ENCODE measurements at places on chromosomes 3 and 15.
A peak's percentile ranks its signal among the peaks of the same experiment; 100 is the strongest.

DNA sequence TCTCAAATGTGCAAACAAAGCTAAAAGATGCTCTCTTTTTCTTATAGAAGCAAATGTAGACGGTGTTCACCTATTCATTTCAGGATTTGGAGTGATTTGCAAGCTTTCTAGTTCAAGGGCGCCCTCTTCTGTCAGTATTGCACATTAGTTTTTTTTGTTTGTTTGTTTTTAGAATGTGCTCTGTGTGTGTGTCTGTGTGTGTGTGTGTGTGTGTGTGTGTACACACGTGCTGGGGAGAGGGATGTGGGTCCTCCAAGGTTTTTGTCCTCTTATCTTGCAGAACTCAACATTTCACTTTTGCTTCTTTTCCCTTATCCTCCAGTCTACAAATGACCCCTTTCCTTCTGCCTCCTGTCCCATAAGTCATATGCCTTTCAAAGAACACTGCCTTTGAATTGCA is 23.5 kb downstream of the DNAH1 start:
- DNase-seq: peak; percentile 74

GRCh38 chr3:45760878-45761711 is 35.2 kb downstream of the SLC6A20 start:
- DNase-seq: peak; percentile 49

GRCh38 chr3:152505926-152506325 is 237.2 kb downstream of the MBNL1 start:
- no peak for DNase-seq

DNA sequence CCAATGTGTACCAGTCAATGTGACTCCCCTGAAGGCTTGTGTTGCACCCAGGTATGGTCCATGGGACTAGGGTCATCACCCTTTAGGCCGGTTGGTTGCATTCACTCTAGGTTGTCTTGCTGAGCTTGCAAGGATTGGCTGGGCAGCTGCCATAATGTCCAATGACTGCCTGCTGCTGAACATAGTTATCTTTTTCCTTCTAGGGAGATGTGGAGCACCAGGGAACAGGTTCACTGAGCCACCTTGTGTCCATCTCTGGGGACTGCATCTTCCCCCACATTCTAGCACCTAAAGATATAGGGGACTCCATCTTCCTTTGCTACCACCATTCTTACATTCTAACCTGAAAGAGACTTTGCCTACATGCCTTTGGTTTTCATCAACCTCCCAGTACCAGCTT is 580.4 kb upstream of the TBL1XR1 start:
- peak; percentile 72 for DNase-seq

GRCh38 chr3:14434498-14435151 is 32.2 kb downstream of the SLC6A6 start:
- DNase-seq: no peak

- DNase-seq: no peak
Measured at GRCh38 chr3:187720337-187720670, 17.9 kb upstream of the RTP2 start.

GRCh38 chr3:74268753-74269152 is 345.7 kb downstream of the CNTN3 start:
- no peak for DNase-seq

- DNase-seq: no peak
Measured at GRCh38 chr3:127449486-127450212, 140.9 kb downstream of the TPRA1 start.

- DNase-seq: no peak
Measured at GRCh38 chr3:123327956-123328850, 120.7 kb downstream of the ADCY5 start.

- no peak for DNase-seq
Measured at GRCh38 chr3:171260899-171261298, 199.3 kb downstream of the TNIK start.

GRCh38 chr3:68467465-68467864 is 464.9 kb downstream of the TAFA4 start:
- DNase-seq: no peak

DNA sequence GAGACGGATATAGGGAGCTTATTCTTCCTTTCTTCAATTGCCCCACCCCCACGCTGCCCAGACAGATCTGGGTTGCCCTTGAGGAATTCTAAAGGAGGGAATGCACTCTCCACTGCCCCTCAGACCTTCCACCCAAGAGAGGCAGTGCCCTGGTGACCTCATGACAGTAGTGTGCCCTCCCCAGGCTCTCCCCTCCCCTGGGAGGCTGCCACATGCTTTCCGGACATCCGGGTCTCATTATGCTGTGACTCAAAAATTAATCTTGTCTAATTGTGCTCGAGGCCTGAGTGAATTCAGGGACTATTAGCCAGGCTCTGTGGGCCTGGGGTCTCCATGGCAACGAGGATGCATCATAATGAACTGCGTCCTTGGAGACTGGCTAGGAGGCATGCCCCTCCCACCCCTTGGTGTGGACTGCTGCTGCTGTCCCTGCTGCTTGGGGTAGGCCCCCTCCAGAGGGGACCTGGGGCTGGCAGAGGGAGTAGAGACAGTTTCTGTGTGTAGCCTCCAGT is 20.8 kb downstream of the CORO2B start:
- DNase-seq: no peak

DNA sequence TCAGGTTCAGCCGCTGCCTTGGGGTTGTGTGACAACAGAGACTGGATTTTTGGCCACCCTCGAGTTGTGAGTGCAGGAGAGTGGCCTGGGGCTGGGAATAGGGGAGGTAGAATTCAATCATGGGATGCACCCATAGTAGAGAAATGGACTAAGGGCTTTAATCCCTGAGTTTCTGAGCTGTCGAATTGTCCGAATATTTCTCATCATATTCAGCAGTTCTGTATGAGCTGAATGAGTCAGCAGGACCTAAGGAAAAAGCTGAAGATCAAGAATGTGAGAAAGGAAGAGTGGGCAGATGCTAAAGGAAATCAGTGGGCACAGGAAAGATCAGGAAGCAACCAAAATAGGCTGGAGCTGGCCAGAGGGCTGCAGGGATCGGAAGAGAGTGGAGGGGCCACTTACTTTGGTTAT is 44.4 kb upstream of the SACM1L start:
- DNase-seq: no peak

- no peak for DNase-seq
Measured at GRCh38 chr3:80190051-80190450, 422.3 kb upstream of the ROBO1 start.

- DNase-seq: no peak
Measured at GRCh38 chr3:106018102-106018501, 149.3 kb upstream of the CBLB start.

- no peak for DNase-seq
Measured at GRCh38 chr3:24133942-24134341, 188.9 kb downstream of the NR1D2 start.

GRCh38 chr15:37109872-37110572 is 9.7 kb upstream of the MEIS2 start:
- DNase-seq: no peak

- DNase-seq: no peak
Measured at GRCh38 chr3:194640829-194641228, 7.6 kb upstream of the TMEM44 start.

DNA sequence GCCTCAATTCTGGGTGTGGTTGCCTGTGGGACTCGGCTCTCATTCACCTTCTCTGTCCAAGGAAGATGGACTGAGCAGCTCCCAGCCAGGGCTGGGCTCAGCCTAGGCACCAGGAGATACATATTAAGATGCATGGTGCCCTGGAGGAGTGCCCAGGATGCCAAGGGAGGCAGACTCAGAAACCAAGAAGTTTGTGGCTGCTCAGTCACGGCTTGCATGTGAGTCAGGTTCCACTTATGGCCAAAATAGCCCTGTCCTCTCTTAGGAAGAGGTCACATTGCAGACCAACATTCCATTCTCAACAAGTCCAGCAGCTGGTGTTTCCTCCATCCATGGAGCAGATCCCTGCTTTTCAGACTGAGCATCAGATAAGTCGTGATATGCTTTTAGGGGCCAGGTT is 21.8 kb downstream of the CDCP1 start:
- DNase-seq: no peak

DNA sequence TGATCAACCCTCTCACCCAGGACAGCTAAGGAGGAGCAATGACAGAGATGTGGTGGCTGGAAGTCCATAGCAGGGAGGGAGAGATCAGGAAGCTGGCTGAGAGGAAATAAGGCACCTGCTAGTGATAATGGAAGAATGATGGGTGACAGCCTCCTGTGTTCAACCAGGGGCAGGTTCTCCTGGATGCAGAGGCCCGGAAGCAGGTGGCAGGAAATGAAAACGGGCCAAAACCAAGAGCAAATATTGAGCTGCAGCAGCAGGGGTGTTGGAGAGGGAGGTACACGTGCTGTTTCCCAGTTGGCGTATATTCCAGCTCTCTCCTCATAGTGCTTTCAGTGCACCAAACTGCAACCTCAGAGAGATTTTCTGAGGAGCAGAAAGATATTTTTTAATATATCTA is 213.4 kb upstream of the TBL1XR1 start:
- DNase-seq: no peak

DNA sequence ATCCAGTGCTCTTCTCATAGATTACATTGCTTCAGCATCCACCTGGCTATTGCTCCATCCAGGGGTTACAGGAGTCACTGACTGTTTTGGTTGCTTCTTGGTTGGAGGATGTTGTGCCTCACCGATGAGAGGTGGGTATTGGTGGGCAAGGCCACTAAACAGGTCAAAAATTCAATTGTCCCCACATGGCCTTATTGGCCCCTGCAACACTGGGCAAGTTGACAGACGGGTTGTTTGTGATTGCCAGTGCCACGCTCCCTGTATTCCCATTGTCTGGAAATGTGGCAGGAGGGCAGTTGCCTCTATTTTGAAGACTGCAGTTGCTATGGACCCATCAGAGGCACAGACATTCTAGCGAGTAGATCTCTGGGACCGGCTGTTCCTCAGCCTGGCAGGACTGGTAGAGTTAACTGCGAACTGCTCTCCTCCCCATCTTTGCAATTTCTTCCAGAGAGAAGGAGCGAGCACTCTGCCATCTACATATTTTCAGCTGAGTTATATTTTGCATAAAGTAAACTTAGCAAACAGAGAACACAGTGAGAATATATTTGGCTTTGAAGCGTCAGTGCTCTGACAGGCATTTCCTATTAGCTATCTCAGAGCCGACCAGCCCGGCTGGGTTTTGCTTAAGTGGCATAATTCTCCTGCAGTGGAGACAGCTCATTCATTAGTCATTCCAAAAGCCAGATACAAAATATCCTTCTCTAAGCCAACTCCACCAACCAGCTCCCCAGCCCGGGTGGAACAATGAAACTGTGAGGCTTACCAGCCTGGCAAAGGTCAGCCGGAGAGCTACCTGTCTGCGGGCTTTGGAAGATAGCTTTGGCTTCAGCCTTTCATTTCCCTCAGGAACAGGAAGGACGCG is 26.0 kb upstream of the MAGEF1 start:
- no peak for DNase-seq

DNA sequence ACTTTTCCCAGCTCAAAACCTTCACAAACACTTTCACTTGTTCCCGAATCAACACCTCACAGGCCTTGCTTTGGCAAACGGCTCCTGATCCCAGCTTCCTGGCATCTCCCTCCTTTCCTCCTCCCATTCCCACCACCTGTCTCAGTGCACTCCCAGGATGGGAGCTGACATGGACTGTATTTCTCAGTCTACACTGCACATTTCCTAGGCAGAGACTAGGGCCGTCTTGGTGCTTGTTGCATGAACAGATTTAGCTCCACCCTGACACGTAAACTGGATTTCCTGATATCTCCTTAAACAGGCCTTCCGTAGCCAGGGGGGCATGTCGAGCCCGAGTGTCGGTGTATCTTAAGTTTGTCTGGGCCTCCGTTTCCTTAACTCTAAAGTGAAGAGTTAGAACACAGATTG is 790 bp upstream of the WHAMM start:
- no peak for DNase-seq

- no peak for DNase-seq
Measured at GRCh38 chr3:16073203-16073602, 101.3 kb upstream of the GALNT15 start.

- no peak for DNase-seq
Measured at GRCh38 chr3:63974451-63974850, 48.8 kb downstream of the PSMD6 start.

GRCh38 chr15:26113296-26113695 is 250.2 kb upstream of the ATP10A start:
- no peak for DNase-seq

DNA sequence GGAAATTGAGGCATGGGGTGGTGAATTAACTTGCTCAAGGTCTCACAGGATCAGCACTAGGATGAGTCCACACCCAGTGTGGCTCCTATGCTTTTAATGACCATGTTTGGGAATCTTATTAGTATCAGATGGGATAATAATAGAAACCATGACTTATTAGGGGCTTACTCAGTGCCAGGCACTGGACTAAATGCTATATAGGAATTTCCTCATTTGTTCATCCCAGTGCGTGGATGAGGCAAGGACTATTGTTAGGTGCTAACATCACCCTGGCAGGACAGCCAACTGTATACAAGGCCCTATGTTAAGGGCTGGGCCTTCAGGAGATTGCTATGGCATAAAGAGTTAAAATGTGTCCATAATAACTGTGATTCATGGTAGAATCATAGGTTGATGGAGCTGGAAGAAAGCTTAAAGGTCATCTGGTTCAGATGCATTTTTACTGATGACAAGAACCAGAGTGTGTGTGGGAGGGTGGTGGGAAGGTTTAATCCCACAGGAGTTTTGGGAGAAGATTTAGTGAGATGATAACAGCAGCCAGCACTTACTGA is 4.7 kb upstream of the FEM1B start:
- DNase-seq: no peak

- DNase-seq: no peak
Measured at GRCh38 chr3:81419228-81419627, 342.2 kb downstream of the GBE1 start.

DNA sequence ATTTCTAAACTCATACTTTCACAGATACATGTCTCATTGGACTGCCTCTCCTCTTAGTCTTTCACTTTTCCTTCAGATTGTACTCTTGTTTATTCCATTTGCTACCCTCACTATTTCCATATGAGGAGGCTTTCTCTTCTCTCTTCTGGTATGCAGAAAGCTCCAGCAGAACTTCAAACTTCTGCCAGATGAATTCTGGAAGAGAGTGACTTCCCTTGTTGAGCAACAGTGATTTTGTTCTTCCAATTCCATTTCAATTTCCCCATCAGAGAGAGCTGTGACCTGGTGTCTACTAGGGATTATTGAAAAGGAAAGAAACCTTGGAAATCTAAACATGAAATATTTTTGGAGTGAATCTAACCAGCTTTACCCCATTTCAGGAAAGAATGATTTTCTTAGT is 523.2 kb upstream of the ZNF717 start:
- no peak for DNase-seq

DNA sequence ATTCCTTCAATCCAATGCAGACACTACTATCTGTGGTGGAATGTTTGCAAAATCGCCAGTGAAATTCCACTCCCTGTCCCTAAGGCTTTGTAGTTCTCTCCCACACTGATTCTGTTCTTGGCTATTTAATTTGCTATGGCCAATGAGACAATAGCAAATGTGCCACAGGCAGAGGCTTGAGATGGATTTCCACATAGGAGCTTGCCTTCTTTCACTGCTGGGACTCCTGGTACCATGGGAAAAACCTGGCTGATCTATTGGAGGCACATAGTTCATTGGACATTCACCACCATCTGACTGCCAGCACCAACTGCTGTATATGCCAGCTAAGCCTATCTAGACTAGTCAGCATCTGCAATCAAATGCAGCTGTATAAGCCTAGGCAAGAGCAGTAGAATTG is 103.8 kb downstream of the NR1D2 start:
- DNase-seq: no peak
